NCI-H510A (cell line): ENCODE measurements at places on chromosomes 13 and 19.

DNA sequence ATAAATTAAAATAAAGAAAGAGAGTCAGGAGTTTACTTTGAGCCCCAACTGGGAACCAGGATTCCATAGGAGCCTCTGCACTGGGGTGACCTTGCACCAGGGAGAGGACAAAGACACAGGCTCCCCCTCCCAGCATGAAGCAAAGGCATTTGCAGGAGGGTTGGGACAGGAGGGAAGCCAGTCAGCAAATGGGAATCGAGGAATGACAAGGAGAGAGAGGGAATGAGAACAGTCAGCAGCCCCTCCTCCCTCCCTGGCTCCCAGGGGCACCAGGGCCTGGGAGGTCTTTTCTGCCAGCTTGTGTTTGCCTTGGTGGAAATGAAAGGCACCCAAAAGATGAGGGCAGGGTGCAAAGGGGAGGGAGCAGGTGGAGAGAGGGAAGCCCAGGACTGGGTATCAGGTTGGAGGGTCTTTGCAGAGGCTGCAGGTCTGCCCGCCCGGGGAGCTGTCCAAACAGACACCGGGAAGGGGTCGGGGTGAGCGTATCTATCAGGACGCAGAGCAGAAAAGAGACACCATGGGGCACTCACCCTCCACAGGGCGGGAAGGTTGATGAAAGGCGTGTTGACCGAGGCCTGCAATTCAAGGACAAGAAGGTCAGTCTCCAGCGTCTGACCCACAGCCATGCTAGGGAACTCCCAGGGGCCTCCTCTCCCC lies 3.8 kb downstream of the SBSN start:
- DNase-seq = no peak

DNA sequence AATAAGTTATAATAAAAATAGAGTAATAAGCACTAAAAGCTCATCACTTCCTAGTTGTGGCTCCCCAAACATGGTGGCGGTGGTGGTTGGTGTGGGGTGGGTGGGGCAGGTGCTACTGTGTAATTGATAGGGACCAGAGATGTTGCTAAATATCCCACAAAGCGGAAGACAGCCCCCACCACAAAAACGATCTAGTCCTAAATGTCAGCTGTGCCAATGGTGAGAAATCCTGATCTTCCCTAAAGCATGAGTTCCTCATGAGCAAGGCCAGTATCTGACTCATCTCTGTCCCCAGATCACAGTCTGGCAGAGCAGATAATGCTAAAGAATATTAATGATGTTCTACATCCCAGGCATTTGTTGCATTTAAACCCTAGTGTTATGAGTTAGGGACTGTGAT lies 1.9 kb upstream of the EDDM13 start:
- DNase-seq = no peak

- no peak for DNase-seq
These were observed 1732.9 kb downstream of the PCDH9 start for GRCh38 chr13:65497265-65497664.

DNA sequence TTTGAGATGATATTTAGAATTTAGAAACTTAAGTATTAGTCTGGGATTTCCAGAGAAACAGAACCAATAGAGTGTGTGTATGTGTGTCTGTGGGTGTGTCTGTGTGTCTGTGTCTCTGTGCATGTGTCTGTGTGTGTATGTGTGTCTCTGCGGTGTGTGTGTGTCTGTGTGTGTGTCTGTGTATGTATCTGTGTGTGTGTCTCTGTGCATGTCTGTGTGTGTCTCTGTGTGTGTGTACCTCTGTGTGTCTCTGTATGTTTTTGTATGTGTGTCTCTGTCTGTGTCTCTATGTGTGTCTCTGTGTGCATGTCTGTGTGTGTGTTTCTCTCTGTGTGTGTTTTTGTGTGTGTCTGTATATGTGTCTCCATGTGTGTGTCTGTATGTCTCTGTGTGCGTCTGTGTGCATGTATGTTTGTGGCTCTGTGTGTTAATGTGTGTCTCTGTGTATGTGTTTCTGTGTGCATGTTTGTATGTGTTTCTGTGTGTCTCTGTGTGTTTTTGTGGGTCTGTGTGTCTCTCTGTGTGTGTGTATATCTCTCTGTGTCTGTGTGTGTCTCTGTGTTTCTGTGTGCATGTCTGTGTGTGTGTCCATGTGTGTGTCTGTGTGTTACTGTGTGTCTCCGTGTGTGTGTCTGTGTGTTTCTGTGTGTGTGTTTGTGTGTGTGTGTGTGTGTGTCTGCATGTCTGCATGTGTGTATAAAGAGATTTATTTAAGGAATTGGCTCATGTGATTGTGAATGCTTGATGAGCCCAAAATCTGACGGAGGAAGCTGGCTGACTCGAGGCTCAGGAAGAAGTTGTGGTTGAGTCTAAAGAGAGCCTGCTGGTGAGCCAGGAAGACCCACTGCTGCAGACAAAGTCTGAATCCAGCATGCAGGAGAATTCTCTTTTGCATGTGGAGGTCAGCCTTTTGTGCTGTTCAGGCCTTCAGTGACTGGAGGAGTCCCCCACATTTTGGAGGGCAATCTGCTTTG lies 22.2 kb downstream of the GPR42 start:
- no peak for DNase-seq

GRCh38 chr19:34428549-34429285 lies 536 bp downstream of the UBA2 start:
- no peak for DNase-seq

DNA sequence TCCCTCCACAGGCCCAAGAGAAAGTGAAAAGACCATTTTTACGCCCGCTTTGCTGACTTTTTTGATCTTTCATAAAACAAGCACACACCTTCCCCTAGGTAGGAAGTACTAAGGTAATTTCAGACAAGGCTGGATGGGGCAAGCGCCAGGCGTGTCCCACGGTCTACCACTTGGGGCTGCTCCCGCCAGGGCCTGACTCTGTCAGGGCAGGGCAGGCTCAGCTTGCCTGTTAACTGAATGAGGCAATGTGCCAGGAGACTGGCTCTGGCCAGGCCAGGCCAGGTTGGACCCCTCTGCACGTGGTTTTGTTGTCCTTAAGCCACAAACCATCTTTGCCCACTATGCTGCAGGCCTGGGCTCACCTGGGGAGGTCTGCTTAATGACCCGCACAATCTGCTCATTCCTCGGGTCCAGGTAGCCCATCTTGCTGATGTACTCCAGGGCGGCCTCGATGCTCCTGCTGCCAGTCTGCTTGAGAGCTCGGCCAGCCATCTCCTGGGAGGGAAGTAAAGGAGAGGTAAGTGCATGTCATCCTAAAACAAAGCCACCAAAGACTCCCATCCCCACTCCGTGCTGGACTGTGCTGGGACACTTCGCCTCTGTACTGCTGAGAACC lies 70.4 kb downstream of the LATS2 start:
- DNase-seq = no peak

DNA sequence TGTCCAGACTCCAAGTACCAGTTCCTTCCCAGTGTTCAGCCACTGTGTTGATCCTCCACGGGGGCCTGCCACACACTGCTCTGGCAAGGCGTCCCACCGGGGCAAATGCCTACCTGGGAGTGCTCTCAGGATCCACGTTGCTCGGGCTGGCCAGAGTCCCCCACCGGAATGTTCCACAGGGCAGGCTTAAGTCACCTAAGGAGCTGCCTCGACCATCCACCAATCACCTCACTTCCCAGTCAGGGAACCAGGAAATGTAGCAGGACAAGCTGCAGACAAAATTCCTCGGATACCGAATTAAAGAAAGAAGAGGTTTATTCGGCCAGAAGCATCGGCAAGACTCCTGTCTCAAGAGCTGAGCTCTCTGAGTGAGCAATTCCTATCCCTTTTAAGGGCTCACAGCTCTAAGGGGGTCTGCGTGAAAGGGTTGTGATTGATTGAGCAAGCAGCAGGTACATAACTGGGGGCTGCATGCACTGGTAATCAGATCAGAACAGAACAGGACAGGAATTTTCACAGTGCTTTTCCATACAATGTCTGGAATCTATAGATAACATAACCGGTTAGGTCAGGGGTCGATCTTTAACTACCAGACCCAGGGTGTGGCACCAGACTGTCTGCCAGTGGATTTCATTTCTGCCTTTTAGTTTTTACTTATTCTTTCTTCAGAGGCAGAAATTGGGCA lies 56.9 kb upstream of the EDNRB start:
- no peak for DNase-seq

DNA sequence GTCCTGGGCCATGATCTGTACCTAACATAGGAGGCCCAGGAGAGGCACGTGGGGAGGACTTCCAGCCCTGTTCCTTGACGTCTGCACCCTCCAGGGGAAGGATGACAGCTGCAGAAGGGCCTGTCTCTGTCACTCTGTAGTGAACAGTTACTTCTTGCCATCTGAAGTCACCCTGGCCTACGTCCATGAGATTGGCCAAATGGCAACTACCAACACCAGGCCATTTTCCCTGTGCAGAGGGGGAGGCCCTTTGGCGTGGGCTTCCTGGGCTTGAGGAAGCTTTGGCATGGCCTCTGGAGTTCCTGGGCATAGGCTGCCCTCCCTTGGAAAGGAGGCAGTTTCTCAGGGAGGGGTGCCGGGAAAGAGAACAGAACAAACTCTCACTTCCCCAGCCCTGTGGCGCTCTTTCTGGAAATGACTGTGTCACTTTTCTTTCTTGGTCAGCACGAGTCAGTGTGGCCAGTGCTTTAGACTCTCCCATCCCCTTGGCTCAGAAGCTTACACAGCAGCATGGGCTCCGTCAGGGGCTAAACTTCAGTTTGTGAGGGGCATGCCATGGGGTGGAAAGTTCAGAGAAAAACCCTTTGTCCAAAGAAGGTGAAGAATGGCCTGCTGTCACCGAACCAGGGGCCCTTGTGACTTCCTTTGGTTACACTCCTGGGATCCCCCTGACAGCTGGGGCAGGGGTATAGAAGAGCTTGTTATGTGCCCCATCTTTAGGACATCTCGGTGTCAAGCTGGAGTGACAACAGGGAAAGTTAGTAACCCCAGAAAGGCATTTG lies 5.3 kb downstream of the CARM1 start:
- no peak for DNase-seq

GRCh38 chr19:10309423-10309822 lies at the start of gene ZGLP1:
ZGLP1 (minus strand) TSS chr19:10309815.
- DNase-seq = no peak

DNA sequence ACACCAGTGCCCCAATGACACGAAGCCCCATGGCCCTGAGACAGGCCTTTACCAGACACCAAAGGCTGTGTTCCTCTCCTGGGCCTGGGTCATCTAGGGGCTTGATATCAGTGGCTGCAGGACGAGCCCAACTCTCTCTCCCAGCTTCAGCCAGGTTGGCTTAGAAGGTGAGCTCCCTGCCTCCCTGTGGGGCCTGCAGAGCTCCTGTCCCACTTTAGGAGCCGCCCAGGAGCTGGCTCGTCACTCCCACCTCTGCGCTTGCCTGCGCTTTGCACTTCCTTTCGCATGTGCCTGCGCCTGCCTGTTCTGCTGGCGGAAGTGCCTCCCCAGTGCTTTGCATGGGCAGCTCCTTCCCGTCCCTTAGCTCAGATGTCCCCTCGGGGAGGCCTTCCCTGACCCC lies 4.9 kb downstream of the CALM3 start:
- DNase-seq = no peak

GRCh38 chr19:47275791-47276461 lies 1.2 kb downstream of the INAFM1 start:
- no peak for DNase-seq

DNA sequence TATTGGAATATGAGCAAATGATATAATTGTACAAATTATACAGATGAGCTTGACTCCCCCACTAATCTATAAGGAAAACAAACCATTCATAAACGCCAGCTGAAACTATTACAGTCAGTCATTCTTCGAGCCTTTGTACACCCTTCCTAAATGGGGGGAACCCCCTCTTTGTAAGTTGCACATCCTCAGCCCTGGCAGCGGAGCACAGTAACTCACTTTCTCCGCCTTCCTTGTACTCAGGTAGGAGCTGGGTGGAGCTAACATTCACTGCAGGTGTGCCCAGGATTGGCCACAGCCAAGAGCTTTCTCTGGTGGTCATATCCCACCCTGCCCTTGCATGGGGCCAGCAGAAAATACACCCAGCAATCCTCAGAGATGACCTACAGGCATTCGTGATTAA lies 28.6 kb downstream of the PIN1 start:
- no peak for DNase-seq

- DNase-seq = no peak
These were observed 949.6 kb upstream of the SLC10A2 start for GRCh38 chr13:104015646-104016396.

GRCh38 chr13:30142486-30143211 lies 164.7 kb downstream of the KATNAL1 start:
- DNase-seq = no peak
